T-helper 17 cell (primary cell): ENCODE measurements at places on chromosomes 3 and 15.

DNA sequence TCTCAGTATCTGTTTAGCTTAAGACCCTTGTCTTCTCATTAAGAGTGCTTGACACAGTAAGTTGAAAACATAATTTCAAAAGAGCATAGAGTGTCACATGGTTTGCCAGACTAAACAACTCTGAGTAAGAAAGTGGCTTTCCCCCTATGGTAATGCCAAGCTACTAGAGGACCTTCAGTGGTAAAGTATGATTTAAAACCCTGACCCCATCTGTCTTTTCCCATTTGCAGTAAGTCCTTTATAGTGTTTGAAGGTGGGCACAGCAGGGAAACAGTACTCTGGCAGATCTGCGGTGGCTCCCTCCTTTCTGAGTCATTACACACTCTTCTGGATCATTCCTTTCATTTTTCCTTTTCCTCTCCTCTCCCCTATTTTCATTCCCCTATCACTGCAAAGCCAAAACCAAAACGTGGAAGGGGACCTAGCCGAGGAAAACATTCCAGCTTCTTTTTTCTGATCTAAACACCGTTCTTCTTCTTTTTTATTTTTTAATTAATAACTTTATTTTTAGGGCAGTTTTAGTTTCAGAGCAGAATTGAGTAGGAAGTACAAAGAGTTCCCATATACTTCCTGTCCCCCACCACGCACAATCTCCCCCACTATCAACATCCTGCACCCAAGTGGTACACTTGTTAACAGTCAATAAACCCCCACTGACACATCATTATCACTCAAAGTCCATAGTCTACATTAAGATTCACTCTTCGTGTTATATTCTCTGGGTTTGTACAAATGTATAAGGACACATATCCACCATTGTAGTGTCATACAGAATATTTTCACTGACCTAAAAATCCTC lies 74.7 kb downstream of the PPARG start:
- peaks cover 2% of the 10 kb centered on the region for H3K36me3 ChIP-seq
- no peak for DNase-seq
- H3K27ac ChIP-seq: no peak overlapping the region
- H3K27me3 ChIP-seq: no peaks in the 10 kb centered on the region

DNA sequence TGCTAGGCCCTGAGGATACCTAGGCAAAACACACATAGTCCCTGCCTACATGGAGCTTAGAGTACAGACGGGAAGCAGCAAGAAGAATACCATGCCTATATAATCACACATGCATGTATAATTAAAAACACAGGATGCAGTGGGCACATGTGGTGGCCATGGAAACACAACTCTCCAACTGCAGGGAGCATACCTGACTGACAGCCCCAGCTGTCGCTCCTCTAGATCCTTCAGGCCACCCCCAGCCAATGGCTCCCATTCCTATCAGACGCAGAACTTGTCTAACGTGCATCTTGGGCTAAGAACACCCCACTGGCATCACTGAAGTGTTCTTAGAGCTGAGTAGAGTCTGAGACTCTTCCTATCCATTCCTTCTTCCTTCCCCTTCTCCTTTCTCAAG lies 125.5 kb upstream of the FRMD4B start:
- H3K27me3 ChIP-seq: peaks cover 15% of the 10 kb centered on the region
- no peak for DNase-seq
- H3K36me3 ChIP-seq: no peaks in the 10 kb centered on the region

- H3K4me1 ChIP-seq: peaks cover 2% of the 10 kb centered on the region
- no peak overlapping the region for H3K27ac ChIP-seq
- H3K36me3 ChIP-seq: peaks cover 3% of the 10 kb centered on the region
- DNase-seq: no peak
- no peaks in the 10 kb centered on the region for H3K27me3 ChIP-seq
- H3K4me3 ChIP-seq: no peak overlapping the region
These were observed 261.6 kb upstream of the LYSMD4 start for GRCh38 chr15:99994849-99995248.

GRCh38 chr3:126119008-126119675 lies 35.2 kb upstream of the SLC41A3 start:
- no peak for DNase-seq
- H3K27me3 ChIP-seq: peaks cover 26% of the 10 kb centered on the region
- H3K4me3 ChIP-seq: no peak overlapping the region
- H3K27ac ChIP-seq: no peak overlapping the region

DNA sequence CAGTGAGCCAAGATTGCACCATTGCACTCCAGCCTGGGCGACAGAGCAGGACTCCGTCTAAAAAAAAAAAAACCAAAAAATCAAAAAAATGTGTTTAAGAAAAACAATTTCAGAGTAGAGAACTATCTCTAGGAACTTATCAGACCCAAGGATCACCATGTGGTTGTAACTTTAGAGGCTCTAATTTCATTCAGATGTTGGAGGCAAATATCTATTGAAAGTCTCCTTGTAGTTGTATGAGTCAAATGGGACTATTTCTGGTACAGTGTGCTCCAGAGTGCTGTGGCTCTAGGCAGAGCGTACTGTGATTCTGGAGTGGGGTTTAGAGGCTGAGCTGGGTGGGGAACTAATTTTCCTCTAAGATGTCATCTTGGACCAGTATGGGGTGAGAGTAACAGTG lies 398.7 kb downstream of the SHQ1 start:
- peaks cover 26% of the 10 kb centered on the region for H3K4me1 ChIP-seq
- H3K36me3 ChIP-seq: peaks cover 4% of the 10 kb centered on the region
- no peak for DNase-seq
- peaks cover 38% of the 10 kb centered on the region for H3K27me3 ChIP-seq

DNA sequence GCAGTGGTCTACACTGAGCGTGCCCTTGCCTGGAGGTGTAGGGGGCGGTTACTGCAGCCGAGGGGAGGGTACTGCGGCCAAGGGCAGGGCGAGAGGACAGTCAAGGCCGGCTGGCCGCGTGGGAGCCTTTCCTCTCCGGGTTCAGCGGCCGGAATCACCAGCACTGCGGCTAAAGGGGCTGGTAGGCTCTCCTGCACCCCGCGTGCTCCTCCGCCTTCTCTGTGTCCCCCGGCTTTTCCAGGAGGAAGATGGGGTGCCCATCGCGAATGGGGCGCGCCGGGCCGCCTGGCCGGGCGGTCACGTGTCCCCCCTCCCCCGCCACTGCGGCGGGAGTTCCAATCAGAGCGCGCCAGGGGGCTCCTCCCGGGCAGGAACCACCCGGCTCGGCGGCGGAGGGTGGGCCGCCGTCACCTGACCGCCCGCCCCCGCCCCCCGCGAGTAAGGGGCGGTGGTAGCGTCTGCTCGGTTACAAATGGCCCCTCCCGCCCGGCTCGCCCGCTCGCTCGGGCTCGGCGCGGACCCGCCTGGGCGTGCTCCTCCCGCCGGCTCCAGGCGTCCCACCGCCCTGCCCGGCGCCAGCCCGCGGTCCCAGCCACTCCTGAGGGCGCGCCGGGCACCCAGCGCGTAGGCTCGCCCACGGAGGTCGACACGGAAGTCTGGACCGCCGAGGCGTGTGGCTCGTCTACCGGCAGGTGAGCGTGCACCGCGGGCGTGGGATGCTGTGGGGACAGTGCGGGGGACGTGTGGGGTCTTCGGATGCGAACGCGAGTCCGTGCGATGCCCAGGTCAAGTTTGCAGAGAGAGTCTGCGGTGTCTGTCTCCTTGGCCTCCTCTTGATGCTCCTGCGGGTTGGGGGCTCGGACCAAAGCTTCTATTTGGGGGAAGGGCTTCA lies 242.6 kb upstream of the TOPAZ1 start:
- peaks cover 83% of the 10 kb centered on the region for H3K27me3 ChIP-seq
- H3K27ac ChIP-seq: no peak overlapping the region
- DNase-seq: no peak
- H3K4me3 ChIP-seq: peak overlapping the region; percentile 88
- H3K4me1 ChIP-seq: peaks cover 32% of the 10 kb centered on the region

GRCh38 chr3:186589856-186590579 lies 19.5 kb downstream of the DNAJB11 start:
- H3K4me1 ChIP-seq: peaks cover 8% of the 10 kb centered on the region
- H3K36me3 ChIP-seq: no peaks in the 10 kb centered on the region
- H3K27me3 ChIP-seq: no peaks in the 10 kb centered on the region
- H3K27ac ChIP-seq: peak overlapping the region; percentile 84

DNA sequence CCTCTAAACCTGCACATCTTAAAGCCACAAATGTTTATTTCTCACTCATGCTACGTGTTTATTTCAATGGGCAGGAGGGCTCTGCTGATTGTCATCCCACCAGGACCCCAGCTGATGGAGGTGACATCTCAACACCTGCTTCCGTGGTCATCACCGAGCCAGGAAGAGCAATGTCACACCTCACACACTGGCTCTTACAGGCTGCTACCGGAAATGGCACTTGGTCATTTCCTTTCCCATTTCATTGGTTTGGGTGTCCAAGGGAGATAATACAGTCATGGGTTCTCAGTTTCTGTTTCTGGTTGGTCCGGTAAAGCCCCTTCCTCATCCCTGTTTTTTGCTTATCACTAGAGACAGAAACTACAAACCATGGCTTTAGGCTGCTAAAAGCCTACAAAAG lies 41.9 kb downstream of the ABHD2 start:
- H3K4me3 ChIP-seq: no peak overlapping the region
- H3K36me3 ChIP-seq: peaks cover 9% of the 10 kb centered on the region
- peaks cover 24% of the 10 kb centered on the region for H3K4me1 ChIP-seq
- H3K27ac ChIP-seq: no peak overlapping the region
- no peak for DNase-seq
